Activated naive CD8-positive, alpha-beta T cell treated with anti-CD3 and anti-CD28 coated beads, Interleukin-2, amount 10 ng/mL, durations not matched to agents 7 days and 5 days (primary cell): ENCODE measurements at places on chromosomes 12 and 14.

- DNase-seq = no peak
These were observed 700 bp downstream of the SLC35E3 start for GRCh38 chr12:68746572-68747180.

- no peak for DNase-seq
These were observed 69.7 kb downstream of the SLC24A4 start for GRCh38 chr14:92392711-92393110.

GRCh38 chr14:87628780-87629179 is 364.2 kb downstream of the GALC start:
- no peak for DNase-seq

- no peak for DNase-seq
These were observed 31.6 kb downstream of the TULP3 start for GRCh38 chr12:2922329-2922728.

- DNase-seq = no peak
These were observed 493.2 kb upstream of the GARIN6 start for GRCh38 chr12:99154216-99154982.

- DNase-seq = no peak
These were observed 193.8 kb upstream of the NPAS3 start for GRCh38 chr14:32744811-32745445.

DNA sequence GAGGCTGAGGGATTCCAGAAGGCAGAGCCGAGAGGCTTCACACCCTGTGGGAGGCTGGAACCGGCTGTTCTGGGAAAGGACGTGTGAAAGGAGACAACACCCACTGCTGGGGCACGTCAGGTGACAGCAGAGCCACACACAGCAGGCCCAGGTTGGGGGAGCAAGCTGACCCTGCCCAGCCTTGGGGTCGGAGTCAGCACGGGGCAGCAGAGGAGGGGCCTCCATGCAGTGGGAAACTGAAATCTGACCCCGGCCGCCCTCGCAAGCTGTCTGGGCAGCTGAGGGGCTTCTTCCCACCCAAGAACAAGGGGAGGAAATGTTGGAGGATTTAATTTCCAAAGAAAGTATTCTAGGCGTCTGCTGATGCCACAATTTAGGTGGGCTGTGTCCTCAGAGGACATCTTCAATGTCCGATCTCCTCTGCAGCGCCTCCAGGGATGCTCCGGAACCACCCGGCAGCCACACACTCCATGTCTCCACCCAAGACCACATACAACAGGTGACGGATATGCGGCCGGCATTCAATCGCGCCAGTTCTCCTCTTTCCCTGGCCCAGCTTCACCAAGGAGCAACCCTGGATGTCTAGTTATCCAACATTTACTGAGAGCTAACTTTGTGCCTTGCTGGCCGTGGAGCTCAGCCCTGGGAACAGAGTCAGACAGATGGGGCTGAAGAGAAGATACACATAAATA is 30.7 kb downstream of the SNRNP35 start:
- no peak for DNase-seq

- no peak for DNase-seq
These were observed 399.6 kb downstream of the KCNH5 start for GRCh38 chr14:62645649-62646048.

GRCh38 chr12:48979602-48980388 is 1.7 kb downstream of the WNT1 start:
- peak; percentile 75 for DNase-seq

GRCh38 chr12:84641940-84642545 is 270.6 kb downstream of the SLC6A15 start:
- DNase-seq = no peak

DNA sequence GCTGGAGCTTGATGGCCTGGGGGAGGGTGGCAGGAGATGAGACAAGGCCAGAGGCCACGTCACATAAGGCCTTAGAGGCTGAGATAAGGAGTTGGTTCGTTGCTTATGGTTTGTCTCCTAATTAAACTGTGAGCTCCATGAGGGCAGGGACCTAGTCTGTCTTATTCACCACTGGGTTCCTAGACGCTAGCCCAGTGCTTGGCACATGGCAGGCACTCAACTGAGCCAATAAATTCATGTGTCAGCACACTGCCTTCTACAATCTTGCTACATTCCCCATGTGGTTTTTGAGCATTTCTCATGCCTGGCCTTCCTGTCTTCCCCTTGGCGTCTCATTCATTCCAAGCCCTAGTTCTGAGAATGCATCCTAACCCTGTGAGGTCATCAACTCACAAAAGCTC is 92.5 kb upstream of the MED13L start:
- DNase-seq = no peak

GRCh38 chr12:124445121-124445718 is 122.2 kb downstream of the NCOR2 start:
- no peak for DNase-seq

GRCh38 chr12:42823679-42824078 is 234.1 kb upstream of the PRICKLE1 start:
- DNase-seq = no peak

DNA sequence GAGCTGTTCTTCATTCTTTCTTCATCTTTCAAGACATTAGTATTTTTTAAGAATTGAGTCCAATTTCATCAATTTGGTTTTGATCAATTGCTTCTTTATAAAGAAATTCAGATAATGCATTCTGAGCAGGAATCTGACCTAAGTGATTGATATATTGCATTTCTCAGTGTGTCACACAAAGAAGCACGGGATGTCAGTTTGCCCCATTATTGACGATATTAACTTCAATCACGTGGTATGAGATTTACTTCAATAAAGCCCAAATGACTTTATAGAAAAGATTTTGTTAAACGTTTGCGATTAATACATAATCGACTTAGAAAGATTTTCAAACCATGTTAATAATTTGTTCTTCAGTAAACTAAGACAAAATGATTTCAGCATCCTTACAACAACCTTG is 1254.2 kb downstream of the FSCB start:
- no peak for DNase-seq

- no peak for DNase-seq
These were observed 6.7 kb upstream of the SSPN start for GRCh38 chr12:26188641-26189040.

GRCh38 chr12:28777603-28778365 is 371.3 kb upstream of the FAR2 start:
- DNase-seq = no peak

- DNase-seq = no peak
These were observed 110.4 kb upstream of the RFLNA start for GRCh38 chr12:124184456-124184855.

DNA sequence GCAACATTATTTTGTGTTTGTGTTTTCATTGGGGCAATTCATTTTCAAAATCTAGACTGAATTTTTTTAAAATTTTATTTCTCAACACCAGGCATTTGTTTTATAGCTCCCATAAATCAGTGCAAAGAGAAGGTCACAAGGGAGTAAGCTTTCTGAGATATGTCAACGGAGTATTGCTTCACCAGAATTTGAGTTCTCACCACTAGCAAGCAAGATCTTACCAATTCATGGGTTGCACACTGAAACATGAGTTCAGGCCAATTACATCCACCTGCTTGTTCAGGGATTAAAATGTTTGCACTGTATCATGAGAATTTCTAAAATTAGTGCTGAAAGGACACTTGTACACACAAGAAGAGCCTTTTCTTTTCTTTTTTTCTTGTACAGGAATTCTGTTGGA is 121.9 kb downstream of the CAND1 start:
- DNase-seq = no peak

GRCh38 chr12:64229240-64229639 is 7.1 kb upstream of the KICS2 start:
- DNase-seq = no peak

DNA sequence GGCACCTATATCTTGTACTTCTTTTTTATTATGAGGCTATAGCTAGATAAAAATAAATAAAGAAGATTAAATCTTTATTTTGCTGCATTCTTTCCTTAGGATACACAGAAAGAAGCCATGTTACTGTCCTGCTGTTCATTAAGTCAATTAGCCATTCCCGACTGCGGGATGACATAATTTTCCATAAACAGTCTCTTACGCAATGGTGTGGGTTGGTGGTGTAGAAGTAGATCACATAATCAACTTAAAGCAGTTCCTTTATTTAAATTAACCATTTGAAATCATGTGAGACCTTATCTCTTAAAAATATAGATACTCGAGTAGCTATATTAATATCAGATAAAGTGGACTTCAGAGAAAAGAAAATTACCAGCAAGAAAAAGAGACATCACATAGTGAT is 40.2 kb downstream of the TAOK3 start:
- DNase-seq = no peak

- DNase-seq = peak; percentile 15
These were observed 65.2 kb upstream of the DIO3 start for GRCh38 chr14:101495827-101496775.

DNA sequence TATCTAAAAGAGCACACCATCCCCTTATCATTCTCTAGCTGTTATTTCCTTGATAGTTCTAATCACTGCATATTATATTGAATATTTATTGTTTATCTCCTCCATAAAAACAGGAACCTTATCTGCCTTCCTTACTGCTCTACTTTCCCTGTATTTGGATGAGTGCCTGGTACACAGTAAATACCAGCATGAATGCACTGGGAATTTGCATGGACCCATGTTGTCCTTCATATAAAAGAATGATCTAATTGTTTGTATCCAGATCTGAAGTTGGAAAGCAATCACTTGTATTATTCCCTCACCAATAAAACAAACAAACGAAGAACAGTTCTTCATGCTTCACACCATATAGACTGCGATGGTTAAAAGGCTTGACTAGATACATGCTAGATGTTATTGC is 15.3 kb upstream of the CNOT2 start:
- no peak for DNase-seq

DNA sequence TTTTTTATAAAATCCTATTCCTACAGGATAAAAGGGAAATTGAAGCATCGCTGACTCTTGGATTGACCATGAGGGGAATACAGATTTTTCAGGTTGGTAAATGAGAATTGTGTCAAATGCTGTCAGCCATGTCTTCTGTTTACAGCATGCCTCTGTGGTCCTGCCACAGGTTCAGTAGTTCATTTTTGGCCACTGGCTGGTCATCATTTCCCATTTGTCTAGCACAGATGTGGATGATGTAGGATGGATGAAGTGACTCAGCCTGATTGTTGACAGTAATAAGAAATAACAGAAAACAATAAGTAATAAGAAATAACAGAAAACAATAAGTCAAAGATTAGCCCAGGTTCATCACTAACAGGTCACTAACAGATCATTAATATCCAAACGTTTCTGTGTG is 59.8 kb downstream of the FRMD6 start:
- no peak for DNase-seq

DNA sequence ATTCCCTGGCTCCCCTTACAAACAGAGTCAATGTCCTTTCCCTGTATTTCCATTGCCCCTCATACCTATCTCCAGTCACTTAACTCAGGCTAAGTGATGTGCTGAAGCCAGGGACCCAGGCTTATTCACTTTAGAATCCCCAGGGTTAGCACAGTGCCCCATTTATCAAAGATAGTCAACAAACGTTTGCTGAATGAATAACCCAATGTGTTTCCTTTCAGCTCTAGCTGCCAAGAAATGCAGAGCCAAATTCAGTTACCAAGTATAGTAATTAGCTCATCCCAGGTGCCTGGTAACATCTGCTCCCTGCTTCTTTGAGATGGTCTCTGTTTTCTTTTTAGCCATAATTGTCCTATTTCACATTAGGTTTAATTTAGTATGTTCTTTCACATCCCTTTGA is 189.5 kb downstream of the PHLDA1 start:
- DNase-seq = no peak

DNA sequence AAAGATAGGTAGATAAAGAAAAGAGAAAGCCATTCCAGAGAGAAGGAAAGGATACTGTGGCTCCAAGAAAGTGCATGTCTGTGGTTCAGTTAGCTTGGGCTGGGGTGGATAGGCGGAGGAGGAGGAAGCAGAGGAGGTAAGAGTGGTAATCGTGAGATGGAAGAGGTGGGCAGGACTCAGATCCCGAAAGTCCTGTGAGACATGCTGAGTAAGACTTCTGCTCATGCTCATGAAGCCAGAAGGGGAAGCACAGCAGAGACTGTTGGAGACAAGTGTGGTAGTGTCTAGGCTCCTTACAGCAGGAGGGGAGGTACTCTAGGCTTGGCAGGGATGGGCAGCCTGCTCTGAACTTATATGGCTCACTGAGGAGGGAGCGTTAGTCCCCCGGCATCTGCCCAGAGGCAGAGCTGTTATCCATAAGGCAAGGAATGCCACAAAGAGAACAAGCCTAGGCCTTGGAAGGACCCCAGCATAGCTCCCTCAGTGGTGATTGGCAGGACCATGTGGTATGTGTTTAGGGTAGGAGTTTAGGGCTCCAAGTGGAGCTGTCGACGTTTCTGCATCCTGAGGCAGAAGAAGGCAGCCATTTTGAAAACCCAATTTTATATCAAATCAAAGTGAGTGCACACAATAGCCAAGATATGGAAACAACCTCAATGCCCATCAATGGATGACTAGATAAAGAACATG is 135.3 kb downstream of the SMOC1 start:
- no peak for DNase-seq

- no peak for DNase-seq
These were observed 10.6 kb upstream of the PYGL start for GRCh38 chr14:50954811-50955372.

DNA sequence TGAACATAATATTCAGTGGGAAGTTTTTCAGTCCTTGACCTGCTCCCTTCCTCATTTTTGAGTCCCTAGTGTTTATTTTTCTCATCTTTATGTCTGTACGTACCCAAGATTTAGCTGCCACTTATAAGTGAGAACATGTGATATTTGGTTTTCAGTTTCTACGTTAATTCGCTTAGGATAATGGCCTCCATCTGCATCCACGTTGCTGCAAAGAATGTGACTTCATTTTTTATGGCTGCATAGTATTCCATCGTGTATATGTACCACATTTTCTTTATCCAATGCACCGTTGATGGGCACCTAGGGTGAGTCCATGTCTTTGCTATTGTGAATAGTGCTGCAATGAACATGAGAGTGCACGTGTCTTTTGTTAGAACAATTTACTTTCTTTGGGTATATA is 30.3 kb downstream of the MIA2 start:
- no peak for DNase-seq
